HTR-8/SVneo (cell line): ENCODE measurements at places on chromosomes 4 and X.

DNA sequence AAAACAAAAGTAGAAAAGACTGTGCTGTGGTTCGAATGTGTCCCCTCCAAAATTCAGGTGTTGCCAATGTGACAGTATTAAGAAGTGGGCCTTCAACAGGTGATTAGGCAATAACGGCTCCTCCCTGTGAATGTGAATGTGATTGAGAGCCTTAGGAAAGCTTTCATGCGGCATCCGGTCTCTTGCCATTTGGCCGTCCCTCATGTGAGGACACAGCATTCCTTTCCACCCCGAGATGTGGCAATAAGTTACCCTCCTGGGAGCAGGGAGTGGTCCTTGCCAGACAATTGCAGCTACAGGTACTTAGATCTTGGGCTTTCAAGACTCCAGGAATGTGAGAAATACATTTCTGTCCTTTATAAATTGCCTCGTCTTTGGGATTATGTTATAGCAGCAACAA lies 129.3 kb downstream of the CPEB2 start:
- DNase-seq = no peak

DNA sequence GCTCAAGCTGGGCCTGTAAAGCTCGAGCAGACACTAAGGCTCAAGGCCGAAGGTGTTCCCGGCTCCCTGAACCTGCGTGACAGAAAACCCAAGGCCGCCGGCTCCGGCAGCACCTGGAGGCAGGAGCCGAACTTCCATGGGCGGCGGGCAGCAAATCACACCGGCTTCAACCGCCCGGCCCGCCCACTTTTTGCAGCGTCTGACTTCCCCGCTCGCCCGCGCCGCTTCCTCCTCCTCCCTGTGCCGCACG lies 940 bp upstream of the NSD2 start:
- DNase-seq = peak; percentile 66

- no peak for DNase-seq
Measured at GRCh38 chrX:76796311-76796710, 368.8 kb downstream of the MAGEE1 start.

DNA sequence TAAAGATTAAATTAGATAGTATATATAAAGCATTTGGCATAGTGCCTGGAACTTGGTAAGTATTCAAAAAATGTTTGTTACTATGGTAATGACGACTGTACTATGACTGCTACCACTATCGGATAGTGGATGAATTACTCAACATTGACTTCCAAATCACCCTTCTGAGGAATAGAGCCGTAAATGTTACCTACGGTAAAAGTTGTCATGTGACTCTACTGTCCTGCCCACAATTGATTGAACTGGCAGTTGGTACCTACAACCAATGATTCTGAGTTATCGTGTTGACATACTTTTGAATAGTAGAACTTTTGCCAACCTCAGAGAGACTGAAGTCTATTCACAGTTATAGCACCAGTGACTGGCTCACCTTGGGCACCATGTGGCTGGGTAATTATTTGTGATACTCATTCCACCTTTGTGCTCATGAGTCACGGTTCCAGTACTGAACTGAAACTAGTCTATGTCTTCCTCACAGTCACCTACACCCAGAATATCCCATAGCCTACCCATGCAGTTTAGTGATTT lies 185.5 kb upstream of the PITX2 start:
- DNase-seq = no peak

GRCh38 chr4:173509036-173510001 lies 20.7 kb downstream of the HAND2 start:
- no peak for DNase-seq

DNA sequence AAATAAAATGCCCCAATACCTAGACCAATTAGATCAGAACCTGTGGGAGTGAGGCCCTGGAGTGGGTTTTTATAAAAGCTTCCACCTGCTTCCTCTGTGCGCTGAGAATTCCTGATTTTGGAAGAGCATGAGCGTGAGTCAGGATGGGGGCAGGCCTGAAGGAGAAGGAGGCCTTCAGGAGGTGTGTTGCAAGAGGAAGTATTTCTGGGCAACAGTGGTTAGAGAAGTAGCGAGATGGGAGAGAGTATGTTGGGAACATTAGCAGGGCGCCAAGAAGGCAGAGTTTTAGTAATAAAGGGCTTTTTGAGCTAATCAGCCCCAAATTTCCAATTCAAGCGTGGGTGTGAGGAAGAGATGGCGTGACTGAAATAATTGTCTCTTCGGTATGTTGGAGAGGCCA lies 349.8 kb downstream of the UNC5C start:
- DNase-seq = no peak

- no peak for DNase-seq
Measured at GRCh38 chr4:41050880-41051775, 163.2 kb downstream of the APBB2 start.

DNA sequence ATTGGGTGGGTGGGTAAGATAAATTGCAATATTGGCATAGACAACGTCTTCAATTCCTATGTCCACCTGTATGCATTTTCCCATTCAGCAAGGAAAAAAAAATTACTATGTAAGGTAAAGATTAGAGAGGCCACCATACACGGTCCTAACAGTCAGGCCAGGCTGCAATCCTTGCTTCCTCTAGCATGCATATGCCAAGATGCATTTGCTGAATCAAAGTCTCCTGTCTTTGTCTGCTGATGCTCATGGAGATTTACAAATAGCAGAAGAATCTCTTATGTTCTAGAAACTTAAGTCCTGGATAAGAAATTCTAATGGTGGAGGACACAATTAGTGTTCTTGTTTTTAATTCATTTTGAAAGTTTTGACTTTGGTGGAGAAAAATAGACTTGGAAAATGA lies 206.8 kb downstream of the PDGFC start:
- DNase-seq = no peak
